ENCODE measurements at places on chromosomes 13 and 19.

GRCh38 chr19:41699231-41699967 lies 9.0 kb upstream of the CEACAM5 start:
- peak; percentile 37 for DNase-seq

GRCh38 chr13:50676602-50677001 lies 166.9 kb downstream of the DLEU7 start:
- DNase-seq, result no peak

DNA sequence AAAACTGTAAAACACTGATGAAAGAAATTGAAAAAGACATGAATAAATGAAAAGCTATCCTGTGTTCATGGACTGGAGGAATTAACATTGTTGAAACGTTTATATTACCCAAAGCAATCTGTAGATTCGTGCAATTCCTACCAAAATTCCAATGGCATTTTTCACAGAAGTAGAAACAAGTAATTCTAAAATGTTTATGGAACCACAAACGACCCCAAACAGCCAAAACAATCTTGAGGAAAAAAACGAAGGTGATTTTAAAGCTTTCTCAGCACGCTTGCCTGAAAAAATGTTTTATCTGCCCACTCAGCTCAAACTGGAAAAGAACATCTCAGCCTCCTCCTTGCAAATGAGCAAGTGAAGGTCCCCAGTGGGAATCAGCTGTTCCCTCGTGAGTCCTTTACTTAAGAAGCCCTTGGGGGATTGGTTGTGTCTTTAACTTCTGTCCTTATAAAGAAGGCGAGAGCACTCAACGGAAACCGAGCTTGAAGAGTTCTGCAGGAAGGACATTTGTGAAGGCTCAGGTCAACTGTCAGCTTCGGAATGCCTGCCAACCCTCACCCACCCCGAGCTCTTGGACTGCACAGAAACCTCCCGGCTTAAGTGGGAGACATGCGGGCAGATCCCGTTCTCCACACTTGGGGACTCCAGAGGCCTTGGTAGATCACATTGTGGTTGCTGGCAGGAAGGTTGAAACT lies 256.0 kb upstream of the IRS2 start:
- DNase-seq, result no peak

DNA sequence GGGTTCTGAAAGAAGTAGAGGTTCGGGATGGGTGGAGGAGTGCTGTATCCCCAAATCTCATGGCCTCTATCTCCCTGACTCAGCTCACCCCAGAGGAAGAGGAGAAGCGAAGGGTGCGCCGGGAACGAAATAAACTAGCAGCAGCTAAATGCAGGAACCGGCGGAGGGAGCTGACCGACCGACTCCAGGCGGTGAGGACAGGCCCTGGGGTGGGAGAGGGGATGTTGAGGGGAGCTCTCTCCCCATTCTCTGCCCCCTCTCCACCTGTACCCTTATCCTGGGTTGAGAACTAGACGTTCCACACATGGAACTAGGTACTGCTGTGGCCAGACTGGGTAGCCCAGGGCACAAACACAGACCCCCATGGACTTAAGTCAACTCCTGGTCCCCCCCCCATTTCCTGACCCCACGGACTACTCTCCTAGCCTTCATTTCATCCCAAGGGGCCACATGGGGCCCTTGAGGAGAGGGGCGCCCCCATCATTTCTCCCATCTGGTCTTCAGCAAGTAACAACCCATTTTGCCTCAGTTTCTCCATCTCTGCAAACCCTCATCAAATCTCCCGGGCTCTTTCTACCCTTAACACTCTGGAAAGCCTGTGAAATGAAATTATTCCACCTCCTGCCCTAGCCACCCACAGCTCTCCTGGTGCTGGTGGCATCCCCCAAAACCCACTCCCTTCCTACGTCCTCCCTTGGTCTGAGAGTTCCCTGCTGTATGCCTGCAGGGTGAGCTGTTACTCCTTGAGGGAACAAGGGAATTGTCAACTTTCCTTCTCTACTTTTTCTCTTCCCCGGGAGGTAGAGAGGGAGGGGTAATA lies 3.5 kb downstream of the FOSB start:
- no peak for DNase-seq

- no peak for DNase-seq
Observed at GRCh38 chr13:66440938-66441337, 789.2 kb downstream of the PCDH9 start.

DNA sequence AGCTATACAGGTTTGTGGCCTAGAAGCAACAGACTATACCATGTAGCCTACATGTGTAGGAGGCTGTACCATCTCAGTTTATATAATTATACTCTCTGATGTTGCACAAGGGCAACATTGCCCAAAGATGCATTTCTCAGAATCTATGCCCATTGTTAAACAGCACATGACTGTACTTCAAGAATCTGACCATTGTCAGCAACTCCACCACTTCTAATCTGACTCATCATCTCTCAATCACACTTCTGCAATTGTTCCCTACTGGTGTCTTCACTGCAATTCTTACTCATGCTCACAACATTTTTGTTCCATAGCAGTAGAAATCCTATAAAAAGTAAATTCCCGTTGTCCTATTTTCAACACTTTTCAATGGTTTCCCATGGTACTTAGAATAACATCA lies 63.9 kb upstream of the ATXN8OS start:
- no peak for DNase-seq

- no peak for DNase-seq
Observed at GRCh38 chr13:93480553-93481106, 254.0 kb downstream of the GPC6 start.

GRCh38 chr13:113874579-113875428 lies 10.9 kb upstream of the GAS6 start:
- DNase-seq, result no peak

DNA sequence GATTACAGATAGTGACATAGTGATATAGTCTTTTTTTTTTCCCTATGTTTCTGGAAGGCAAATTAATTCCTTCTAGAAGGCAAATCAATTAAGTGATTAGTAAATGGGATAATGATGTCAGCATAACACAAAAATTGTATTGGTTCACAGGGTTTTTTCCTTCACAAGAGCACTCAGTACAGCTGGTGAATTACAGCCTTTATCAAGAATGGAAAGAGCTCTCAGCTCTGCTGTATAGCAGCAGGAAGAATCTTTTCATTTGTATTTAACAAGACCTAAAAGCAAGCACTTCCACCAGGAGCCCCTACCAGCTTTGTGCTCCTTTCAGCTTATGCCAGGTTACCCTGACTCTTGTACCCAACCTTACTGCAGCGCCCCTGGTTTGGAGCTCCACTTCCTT lies 90.8 kb downstream of the SERP2 start:
- DNase-seq, result no peak

DNA sequence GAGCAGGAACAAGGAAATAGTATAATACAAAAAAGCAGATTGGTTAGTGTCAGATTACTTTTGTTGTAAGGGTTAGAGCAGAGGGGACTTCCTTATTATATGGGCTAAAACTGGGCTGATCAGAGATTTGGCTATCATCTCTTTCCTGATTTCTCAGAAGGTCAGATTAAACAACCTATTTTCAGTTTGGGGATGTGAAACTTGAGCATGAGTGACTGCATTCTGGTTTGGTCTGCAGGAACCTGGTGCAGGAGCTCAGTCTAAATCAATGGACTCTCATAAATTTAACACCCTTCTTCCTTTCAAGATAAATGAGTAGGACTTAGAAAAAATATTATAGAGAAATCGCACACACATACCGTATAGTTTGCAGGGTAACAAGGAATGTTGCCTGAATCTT lies 12.9 kb upstream of the RFXAP start:
- no peak for DNase-seq

GRCh38 chr13:93774506-93774905 lies 547.9 kb downstream of the GPC6 start:
- no peak for DNase-seq

DNA sequence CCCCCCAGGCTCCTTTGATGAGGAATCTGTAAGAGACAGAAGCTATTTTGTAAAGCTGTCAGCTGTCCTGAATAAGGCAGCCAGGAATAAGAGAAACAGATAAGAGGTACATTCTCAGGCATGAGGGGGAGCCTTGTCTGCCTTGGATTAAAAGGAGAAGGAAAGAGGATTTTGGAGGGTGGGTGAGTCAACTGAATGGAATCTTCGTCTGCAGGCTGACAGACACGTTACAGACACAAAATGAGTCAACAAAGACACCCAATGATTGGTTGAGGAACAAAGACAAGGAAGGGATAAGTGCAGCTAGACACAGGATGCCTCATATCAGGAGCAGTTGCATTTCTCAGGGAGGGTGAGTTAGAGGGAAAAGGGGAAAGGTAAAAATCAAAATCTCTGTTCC lies 162.5 kb downstream of the OLFM4 start:
- DNase-seq, result no peak

- DNase-seq, result no peak
Observed at GRCh38 chr19:29860492-29860891, 48.7 kb downstream of the CCNE1 start.

GRCh38 chr13:96086736-96087135 lies 3.2 kb upstream of the HS6ST3 start:
- DNase-seq, result no peak

- DNase-seq, result no peak
Observed at GRCh38 chr19:35601971-35602370, 10.6 kb upstream of the HAUS5 start.

DNA sequence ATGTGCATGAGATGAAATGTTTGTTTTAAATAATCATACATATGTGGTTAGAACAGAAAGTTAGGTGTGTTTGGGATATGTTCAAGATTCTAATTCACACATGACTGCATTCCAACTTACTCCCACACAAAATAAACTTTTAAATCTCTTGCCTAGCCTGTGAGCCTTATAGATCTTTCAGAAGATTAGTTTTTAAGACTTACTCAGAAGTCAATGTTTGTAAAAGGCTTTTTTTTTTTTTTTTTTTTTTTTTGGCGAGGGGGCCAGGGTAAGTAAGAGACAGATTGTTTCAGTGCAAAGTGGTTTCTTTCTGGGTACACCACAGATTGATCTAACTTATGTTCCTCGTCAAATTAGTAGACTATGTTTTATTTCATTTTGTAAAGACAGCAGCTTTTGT lies 39.1 kb downstream of the GPR180 start:
- no peak for DNase-seq

DNA sequence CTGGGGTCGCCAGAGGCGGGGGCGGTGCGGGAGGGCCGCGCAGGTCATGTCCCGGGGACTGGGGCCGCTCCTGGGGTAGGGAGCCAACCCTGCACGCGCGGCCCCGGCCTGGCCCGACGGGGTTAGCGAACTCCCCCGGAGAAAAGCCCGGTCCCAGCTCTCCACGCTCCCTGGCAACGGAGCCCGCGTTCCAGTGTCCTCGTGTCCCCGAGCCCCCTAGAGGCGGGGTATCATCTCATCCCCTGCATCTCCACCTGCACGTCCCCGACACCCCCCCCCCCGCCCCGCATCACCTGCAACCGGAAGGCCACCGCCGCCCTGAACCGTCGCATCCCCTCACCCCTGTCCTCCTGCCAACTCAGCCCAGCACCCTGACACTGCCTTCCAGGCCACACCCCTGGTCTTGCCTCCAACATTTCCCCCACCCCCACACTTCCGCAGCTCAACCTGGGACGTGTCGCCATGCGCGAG lies 2.7 kb downstream of the WDR88 start:
- no peak for DNase-seq

DNA sequence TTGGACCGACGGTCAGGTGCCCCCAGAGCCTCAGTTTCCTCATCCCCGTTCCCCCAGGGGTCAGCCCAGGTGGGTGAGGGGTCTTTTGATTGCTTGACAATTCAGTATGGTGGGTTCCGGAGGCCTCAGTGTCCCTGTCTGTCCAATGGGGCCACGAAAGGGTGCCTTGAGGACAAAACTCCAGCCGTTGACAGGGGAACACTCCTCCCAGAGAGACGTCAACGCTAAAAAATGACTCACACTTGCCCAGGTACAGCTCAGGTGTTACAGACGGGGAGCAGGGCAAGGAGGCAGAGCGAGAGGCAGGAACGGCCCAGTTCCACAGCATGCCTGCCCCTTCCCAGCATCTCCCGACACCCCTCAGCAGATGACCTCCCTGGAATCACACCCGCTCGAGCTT lies 1.8 kb downstream of the TNFAIP8L1 start:
- no peak for DNase-seq

GRCh38 chr13:68813180-68813796 lies 1294.3 kb upstream of the ATXN8OS start:
- no peak for DNase-seq

DNA sequence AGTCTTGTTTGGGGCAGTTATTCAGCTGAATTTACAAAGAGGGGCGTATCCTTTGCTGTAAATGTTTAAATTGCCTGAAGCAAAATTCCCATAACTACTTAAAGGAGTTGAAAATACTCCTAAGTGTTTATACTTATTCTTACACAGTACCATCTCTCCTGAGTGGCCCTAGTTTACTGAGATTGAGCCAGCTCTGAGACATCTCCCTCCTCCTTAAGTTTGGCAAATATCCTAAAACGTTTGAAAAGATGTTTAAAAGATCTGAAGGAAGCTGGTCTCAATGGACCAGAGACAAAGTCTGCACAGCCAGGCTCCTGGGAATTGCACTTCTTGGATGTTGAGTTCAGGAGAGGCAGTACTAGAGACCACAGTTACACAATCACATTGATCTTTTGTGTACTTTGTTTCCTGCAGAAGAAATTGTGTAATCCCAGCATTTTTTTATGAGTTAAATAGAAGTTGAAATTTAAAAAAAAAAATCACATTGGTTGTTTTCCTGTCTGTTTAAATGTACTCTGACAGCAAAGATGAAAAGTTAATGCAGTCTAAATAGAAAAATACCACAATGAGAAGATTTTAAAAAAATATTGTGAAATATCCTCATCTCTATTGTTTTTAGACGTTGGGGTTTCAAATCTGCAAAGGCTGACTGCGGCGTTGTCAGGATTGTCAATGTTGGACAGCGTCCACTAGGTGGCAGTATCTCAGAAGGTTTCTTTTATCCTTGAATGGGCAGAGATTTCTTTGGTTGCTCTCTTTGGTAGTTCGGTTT lies 20.7 kb downstream of the TNFSF11 start:
- peak; percentile 59 for DNase-seq

DNA sequence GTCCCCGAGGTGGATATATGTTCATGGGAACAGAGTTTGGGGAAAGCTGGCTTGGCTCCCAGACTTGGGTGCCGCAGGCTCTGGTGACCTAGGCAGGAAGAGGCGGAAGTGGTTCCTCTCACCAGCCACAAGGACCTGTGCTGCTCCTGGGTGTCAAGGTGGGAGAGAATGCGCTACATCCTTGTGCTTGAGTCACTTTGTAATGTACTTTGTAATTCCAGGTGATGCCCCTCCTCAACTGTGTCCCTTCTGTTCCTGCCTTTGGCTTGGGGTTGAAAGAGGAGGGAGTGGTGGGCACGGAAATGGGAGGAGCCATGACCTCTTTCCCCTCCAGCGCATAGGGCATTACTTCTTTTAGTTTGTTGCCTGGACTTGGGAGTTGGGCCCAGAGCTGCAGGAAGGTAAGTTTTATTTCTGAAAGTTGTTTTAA lies 10.9 kb downstream of the GARRE1 start:
- DNase-seq, result no peak

DNA sequence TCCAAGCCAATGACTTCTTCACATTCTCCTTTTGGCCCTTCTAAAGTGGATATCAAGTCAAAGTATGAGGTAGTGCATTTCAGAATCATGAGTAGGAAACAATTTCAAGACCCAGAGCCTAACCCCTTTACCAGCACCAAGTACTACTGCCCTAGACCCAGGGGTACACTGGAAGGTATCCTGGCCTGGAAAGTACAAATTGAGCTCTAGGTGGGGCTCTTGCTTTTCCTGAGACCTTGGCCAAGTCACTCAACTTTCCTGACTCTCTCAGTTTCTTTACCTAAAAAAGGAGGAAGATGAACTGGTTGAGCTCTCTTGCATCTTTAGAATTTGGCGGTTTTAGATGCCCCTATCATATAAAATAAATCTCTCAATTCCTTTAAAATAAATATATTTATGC lies 204.7 kb downstream of the FGF14 start:
- no peak for DNase-seq

- no peak for DNase-seq
Observed at GRCh38 chr13:37956536-37956935, 87.0 kb upstream of the TRPC4 start.

GRCh38 chr13:76936763-76937162 lies 11.5 kb upstream of the ACOD1 start:
- DNase-seq, result no peak
